ENCODE measurements at places on chromosomes 5 and 9.

- DNase-seq = peak; percentile 43
Observed at GRCh38 chr5:180494510-180495181, 467 bp downstream of the CNOT6 start.

- no peak for DNase-seq
Observed at GRCh38 chr5:30894811-30895210, 298.7 kb upstream of the CDH6 start.

DNA sequence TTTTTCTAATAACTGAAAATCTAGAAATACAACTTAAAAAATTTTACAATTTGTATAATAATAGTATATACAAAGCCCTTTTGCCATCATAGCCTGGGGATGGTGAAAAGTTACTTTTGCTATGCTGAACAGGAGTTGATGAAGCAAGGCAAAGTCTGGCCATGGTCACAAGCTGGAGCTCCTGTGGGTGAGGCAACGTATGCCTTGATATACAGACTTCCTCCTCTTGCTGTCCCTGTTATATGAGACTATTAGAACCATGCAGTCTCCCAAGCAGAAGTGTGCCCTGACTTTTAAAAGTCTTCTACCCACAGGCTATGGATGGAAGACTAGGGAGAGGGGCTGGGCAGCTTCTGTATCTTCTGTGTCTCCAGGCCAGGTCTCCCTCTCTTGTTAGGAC is 15.7 kb downstream of the FAM151B start:
- no peak for DNase-seq

- DNase-seq = no peak
Observed at GRCh38 chr5:147853372-147853987, 22.0 kb upstream of the SPINK1 start.

DNA sequence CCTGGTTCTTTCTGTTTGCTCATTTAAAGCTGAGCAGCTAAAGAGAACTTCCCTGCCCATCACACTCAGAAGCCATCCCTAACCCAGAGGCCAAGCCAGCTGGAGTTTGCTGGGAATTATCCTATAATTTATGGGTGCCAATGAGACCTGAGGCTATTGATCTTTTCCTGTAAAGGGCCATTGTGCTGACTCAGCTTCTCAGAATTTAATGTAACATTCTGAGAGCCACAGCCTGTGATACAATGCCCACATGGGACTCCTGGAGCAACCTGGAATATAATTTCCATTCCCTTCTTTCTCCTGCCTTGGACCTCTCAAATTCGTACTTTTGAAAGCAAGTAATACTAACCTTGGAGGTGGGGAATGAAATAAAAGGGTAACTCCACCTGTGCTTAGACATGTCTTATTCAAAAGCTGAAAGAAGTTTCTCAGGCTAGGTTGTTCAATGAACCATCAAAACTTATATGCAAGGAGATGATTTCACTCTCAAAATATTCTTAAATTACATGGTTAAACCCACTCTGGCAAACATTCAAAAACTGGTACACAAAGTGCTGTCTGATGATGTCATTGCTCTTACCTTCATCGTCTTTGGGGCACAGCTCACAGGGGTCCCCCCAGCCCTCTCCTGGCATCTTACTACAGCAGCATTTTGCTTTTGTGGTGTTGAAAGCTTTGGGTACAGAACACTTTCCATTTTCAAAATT is 206.7 kb downstream of the SLC12A2 start:
- no peak for DNase-seq

DNA sequence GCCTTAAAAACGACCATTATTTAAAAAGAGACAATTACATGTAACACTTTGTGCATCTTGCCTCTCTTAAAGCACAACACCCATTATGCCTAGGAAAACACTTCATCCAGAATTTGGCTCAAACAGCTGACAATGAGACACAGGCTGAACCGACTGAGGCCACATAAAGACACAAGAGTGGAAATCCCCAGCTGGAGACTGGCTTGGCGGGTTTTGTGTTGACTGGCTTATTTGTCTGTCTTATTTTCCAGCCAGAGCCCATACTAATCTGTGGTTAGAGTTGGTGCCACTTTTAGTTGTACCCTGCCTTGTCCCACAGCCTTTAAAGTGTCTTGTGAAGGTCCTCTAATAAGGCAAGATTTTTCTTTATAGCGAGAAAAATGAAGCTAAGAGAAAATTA is 21.2 kb downstream of the TRIM14 start:
- DNase-seq = no peak

DNA sequence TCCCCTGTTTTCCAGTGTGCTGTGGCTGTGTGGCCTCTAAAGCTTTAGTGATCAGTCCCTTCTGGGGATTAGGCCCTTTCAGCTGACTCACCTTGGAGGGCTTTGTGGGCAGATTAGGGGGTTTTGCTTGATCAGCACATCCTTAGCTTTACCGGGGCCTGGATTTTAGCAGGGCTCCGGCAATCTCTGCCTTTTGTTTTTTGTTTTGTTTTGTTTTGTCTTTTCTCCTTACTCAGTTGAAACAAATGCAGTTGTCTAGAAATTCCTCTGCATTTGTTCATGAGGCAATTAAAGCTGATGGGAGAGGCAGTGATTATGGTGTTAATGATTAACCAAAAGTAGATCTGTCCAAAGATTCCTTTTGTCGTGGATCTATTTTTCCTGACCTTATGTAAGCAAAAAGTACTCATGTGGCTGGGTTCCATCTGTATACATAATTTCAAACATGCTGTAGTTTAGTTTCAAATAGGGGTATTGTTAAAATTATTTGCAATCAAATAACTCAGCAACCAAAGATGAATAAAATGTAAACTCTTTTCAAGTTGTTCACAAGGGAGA is 5.2 kb upstream of the TDRD7 start:
- DNase-seq = no peak

DNA sequence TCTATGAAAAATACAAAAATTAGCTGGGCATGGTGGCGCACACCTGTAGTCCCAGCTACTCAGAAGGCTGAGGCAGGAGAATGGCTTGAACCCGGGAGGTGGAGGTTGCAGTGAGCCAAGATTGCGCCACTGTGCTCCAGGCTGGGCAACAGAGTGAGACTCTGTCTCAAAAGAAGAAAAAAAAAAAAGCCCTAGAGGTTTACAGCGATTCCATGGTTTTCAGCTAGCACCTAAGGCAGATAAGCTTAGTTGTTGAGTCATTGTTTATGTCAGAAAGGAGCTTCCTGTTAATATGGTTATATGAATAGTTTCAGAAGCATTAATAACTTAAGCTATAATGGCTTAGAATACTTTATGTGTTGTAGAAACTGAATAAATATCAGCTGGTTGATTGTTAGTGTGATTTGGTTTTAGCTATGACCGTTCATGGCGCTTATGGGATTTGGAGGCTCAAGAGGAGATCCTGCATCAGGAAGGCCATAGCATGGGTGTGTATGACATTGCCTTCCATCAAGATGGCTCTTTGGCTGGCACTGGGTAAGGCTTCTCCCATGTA is 13.0 kb downstream of the RNF183 start:
- DNase-seq = no peak

- no peak for DNase-seq
Observed at GRCh38 chr9:132207839-132208615, 46.2 kb downstream of the NTNG2 start.

DNA sequence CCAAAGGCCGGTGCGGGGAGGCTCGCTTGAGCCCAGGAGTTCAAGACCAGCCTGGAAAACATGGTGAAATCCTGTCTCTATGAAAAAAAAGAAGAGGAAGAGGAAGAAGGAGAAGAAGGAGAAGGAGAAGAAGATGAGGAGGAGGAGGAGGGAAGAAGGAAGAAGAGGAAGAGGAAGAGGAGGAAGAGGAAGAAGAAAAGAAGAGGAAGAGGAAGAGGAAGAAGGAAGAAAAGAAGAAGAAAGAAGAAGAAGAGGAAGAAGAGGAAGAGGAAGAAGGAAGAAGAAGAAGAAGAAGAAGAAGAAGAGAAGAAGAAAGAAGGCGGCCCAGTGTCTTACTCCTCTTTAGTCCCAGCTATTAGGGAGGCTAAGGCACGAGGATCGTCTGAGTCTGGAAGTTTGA is 44.8 kb upstream of the XPA start:
- DNase-seq = no peak

GRCh38 chr9:2178034-2178734 is 163.0 kb downstream of the SMARCA2 start:
- DNase-seq = no peak

DNA sequence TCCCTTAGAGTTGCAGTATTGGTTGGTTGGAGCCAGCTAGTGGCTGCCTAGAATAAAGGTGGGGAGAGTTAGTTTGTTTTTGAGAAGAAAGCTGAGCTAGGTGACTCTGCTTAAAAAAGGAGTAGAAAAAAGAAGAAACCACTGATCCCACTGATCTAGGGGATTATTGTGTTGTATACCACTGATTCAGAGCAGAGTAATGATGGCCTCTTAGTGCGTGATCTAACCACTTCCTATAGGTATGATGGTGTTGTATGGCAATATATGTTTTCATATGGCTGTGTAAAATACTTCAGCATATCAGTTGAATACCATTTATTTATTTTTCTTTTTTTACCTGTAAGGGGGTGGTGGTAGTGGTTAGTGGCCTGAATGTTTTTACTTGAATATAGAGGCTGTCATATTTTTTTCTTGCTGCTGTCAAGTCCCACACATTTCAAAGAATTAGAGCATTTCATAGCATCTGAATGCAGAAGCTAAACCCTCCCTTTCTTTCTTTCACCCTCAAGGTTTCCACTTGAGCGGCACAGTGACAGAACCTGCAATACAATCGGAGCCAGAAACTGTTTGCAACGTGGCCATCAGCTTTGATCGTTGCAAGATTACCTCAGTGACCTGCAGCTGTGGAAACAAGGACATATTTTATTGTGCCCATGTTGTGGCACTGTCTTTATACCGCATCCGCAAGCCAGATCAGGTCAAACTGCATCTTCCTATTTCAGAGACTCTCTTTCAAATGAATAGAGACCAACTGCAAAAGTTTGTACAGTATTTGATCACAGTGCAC is 140.3 kb downstream of the ZSWIM6 start:
- DNase-seq = no peak

- DNase-seq = no peak
Observed at GRCh38 chr5:5533927-5534326, 111.5 kb downstream of the ICE1 start.

GRCh38 chr5:90424245-90424644 is 14.7 kb upstream of the CETN3 start:
- DNase-seq = no peak

- no peak for DNase-seq
Observed at GRCh38 chr5:95621839-95622629, 2.1 kb downstream of the GPR150 start.

DNA sequence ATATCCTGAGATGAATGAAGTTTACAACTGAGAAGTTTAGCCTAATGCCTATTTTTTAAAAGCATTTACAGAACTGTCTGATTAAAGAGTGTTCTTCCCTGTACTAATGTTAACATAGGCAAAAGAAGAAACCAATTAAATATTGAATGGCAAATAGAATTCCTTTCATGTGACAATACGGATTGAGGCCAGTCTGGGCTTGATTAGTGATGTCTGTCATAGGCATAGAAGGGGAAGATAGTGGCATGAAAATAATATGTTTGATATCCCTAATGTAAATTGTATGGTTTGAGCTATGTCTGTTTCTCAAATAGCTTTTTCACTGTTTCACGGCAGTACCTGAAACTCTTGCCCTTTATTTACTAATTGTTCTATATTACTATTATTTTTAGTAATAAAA is 443.1 kb upstream of the CLINT1 start:
- no peak for DNase-seq

DNA sequence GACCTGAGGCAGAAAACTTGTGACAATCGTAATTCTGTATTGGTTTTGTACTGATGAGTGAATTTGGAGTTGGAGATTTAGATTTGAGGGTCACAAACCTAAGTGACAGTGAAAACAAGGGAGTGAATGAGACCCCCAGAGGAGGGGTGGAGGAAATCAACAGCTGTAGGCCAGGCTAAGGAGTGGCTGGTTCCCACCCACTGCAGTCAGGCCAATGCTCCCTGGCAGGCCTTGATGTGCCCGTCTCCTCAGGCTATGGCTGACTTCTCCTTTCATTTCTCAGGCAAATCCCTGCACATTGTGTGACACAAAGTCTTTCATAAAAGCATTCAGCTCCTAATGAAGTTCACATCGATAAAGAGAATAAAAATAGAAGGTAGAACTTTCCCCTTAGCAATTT is 557.6 kb downstream of the CETN3 start:
- no peak for DNase-seq

GRCh38 chr9:97293207-97293721 is 14.2 kb upstream of the CCDC180 start:
- no peak for DNase-seq

DNA sequence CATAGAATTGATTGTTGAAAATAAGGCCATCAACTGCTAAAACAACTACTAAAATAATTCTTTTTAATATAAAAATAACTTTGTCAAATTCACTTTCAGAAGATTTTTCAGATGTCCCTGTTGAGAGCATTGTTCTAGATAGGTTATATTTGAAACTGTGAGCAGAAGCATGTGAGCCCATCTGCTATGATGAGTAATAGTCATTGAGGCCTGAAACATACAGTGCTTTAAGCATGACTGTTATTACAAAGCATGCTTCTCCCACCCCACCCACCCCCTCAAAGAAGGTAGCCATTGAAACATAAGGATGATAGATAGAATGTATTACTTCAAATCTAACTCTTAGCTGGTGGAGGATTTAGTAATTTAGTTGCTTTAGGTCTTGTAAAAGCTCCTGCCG is 86.0 kb downstream of the UHRF2 start:
- no peak for DNase-seq

- DNase-seq = no peak
Observed at GRCh38 chr9:69458176-69458575, 133.2 kb downstream of the ENTREP1 start.

GRCh38 chr9:134647359-134648080 is 5.9 kb downstream of the COL5A1 start:
- no peak for DNase-seq

GRCh38 chr5:169686137-169686536 is 49.1 kb downstream of the DOCK2 start:
- no peak for DNase-seq

DNA sequence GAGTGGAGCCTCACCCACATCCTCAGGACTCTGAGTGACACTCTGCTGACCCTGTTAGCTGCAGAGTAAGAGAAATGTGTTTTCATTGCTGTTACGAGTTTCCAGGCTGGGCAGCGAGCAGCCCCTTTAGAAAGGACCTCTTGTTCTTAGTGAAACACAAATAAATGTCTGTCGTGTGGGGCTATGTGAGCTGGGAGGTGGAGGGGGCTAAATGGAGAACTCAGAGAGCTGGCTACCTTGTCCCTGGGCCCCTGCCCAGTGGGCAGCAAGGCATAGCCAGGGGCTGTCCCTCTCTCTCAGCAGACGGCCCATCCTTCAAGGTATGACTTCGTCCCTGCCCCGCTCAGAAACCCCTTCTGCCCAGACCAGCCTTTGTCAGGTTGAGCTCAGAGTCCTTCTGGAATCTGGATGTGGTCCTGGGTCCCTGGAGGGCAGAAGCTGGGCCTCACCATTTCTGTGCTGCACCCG is 10.2 kb downstream of the DCANP1 start:
- DNase-seq = no peak

GRCh38 chr9:5671711-5672353 is 42.9 kb downstream of the RIC1 start:
- DNase-seq = no peak

- no peak for DNase-seq
Observed at GRCh38 chr5:61371474-61371873, 39.4 kb downstream of the ZSWIM6 start.

- DNase-seq = no peak
Observed at GRCh38 chr9:100774962-100775361, 197.1 kb downstream of the CAVIN4 start.

All from progenitor cell of endocrine pancreas (in vitro differentiated cells).